ENCODE measurements at places on chromosomes 5 and 9. TPM values are rescaled to one million over a fixed set of nuclear protein-coding genes. Genes with fewer than 3 reads are reported as not detected.

LCN9 gene
- not detected for polyA plus RNA-seq

PCDHGB5 gene
- 0.39 TPM for polyA plus RNA-seq

SURF6 gene
- polyA plus RNA-seq, result 13.4 TPM

FBP2 gene
- not detected for polyA plus RNA-seq

ARHGEF37 gene
- not detected for polyA plus RNA-seq

OTP gene
- not detected for polyA plus RNA-seq

CER1 gene
- polyA plus RNA-seq, result not detected

C1QTNF3 gene
- polyA plus RNA-seq, result 0.53 TPM

SLC28A3 gene
- polyA plus RNA-seq, result not detected

ECSCR gene
- polyA plus RNA-seq, result not detected

ADRA1B gene
- not detected for polyA plus RNA-seq

IFNA13 gene
- not detected for polyA plus RNA-seq

TMEM232 gene
- 0.40 TPM for polyA plus RNA-seq

NR2F1 gene
- polyA plus RNA-seq, result not detected

SLC36A2 gene
- polyA plus RNA-seq, result not detected

UIMC1 gene
- 16.7 TPM for polyA plus RNA-seq

GRIA1 gene
- polyA plus RNA-seq, result not detected

FOXD4L3 gene
- polyA plus RNA-seq, result not detected

FOXD4L6 gene
- not detected for polyA plus RNA-seq

FOXD1 gene
- 0.08 TPM for polyA plus RNA-seq

IL5 gene
- polyA plus RNA-seq, result not detected

RLN2 gene
- 7.5 TPM for polyA plus RNA-seq

ARID3C gene
- polyA plus RNA-seq, result not detected

ELOVL7 gene
- polyA plus RNA-seq, result not detected
